ENCODE measurements at places on chromosomes 1 and 21.

DNA sequence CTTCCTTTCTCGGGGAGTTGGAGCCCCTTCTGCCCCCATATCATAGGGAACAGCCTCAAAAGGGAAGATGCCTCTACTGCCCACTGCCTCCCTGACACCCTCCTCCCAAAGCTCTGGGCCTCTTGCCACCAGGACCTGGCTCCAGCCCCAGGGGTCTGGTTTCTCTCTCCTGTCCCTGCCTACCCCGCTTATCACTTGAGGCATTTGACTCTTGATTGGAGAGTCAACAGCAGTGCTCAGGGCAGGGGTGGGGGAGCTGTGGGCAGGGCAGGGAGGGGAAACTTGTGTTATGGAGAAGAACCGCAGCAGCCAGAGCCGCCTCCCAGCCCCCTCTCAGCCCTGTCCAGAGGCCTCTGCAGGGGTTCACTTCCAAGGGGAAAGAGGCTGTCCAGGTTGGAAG is 573 bp downstream of the TRIM63 start:
- no peak for DNase-seq

DNA sequence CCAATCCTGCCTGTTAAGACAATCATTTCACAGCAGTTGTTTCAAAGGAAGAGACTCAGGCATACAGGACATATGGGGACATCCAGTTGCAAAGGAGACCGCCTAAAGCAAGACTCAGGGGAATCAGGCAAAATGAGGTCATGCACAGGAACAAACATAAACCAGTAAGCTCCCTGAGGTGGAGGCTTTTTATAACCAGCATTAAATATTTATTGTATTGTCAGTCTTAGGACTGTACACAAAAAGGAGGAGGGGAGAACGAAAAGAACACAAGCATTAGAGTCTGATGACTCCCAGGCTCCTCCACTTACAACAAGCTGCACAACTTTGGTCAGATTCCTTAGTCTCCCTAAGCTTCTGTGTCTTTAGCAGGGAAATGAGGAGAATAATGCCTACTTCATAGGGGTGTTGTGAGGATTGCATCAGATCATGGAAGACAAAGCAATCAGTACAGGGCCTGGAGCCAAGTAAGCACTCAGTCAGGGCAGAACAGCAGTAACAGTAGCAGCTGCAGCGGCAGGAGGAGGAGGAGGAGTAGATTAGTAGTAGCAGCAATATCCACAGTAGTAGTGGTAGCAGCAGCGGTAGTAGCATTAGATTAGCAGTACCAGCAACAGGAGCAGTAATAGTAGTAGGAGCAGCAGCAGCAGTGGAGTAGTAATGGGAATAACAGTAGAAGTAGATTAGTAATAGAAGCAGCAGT is 54.2 kb upstream of the SPATA6 start:
- no peak for DNase-seq

DNA sequence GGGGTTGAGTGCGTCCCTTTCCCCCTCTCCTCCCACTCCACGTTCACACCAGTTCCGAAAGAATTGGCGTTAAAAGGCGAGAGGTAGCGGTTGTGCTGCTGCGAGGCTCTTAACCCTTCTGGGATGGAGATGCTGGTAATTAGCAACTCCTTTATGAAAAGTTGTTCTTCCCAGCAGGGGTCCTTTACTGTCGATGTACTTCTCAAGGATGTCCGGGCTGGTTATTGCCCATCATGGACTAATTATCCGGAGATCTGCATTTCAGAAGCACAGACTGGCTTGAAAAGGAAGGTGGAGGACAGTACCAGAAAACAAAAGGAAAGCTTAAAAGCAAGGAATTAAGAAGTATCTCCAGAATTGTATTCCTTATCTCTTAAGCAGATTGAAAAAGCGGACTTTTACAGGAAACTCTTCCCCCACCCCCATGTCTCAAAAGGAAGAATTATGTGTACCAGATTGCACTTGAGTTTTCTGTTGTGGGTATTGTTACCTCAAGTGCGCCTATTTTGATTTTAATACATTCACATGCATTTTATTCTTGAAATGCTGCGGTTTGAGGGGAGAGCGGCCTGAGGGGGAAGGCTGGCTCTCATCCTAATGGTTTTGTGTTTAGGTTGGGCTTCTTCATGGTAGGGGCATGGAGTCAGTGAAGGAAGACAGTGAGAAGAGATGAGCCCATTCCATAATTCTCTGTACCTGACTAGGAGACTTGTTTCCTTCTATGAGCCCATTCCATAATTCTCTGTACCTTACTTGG is 1.5 kb downstream of the AK4 start:
- no peak for DNase-seq

DNA sequence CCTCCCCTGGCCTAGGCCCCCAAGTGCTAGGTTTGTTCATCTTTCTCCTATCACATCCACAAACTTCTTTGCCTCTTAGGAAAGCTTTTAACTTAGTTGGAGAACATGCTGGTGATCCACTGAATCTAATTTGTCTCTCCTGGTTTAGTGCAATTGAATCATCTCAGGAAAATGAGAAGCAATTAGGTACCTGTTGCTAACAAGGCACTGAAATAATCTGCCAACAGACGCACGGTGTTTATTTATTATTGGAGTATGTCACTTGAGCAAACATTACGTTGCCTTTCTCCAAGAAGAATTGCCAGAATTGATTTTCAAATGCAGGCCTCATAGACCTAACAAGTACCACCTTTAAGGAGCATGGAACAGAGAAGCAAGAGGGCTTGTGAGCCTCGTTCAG is 309.4 kb downstream of the NFIA start:
- no peak for DNase-seq

DNA sequence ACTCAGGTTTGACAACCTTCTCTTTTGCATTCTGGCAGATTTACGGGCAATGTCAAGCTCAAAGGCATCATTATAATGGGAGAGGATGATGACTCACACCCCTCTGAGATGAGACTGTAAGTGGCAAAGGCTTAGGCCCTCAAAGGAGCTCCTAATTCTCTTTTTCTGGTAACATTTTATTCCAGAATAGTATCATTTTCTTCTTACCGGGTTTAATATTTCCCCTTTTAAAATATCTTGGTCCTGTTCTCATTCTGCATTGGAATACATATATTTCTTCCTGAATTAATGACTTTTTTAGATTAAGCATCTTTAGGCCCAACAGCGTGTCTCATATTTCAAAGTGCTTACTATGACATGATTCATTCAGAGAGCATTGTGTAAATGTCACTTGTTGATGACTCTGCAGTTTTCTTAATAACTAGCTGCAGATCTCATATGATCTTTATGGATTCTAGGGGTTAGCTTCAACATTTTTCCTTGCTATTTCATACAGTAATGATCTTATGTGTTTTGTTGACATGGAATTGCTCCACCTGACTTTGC is 1.7 kb downstream of the PITHD1 start:
- no peak for DNase-seq

GRCh38 chr1:172698224-172698623 is 39.3 kb downstream of the FASLG start:
- DNase-seq = no peak

- DNase-seq = no peak
Measured at GRCh38 chr1:161084597-161084988, 4.8 kb downstream of the NECTIN4 start.

GRCh38 chr1:145720878-145721671 is 1.8 kb downstream of the CD160 start:
- DNase-seq = peak; percentile 6

GRCh38 chr1:175034775-175035174 is 11.6 kb upstream of the MRPS14 start:
- no peak for DNase-seq

DNA sequence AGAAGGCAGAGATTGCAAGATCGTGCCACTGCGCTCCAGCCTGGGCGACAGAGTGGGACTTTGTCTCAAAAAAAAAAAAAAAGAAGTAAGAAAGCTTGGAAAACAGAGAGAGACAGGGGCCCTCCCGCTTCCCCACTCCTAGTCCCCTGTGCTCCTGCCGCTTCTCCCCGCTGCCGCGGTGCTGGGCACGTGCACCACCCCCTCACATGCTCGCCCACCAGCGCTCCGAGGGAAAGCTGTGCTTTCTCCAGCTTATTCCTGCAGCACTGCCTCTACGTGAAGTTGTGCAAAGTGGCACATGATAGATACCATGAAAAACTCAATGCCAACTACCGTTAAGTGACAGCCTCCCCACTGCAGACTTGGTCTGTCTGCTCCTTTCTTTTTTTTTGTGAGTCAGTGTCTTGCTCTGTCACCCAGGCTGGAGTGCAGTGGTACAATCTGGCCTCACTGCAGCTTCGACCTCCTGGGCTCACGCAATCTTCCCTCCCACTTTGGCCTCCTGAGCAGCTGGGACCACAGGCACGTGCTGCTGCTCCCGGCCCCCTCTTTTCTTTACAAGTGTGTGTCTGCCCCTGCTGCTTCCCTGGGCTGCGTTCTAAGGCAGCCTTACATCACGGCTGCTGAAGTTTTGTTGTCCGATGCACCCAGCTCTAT is 15.4 kb downstream of the SLX9 start:
- no peak for DNase-seq

DNA sequence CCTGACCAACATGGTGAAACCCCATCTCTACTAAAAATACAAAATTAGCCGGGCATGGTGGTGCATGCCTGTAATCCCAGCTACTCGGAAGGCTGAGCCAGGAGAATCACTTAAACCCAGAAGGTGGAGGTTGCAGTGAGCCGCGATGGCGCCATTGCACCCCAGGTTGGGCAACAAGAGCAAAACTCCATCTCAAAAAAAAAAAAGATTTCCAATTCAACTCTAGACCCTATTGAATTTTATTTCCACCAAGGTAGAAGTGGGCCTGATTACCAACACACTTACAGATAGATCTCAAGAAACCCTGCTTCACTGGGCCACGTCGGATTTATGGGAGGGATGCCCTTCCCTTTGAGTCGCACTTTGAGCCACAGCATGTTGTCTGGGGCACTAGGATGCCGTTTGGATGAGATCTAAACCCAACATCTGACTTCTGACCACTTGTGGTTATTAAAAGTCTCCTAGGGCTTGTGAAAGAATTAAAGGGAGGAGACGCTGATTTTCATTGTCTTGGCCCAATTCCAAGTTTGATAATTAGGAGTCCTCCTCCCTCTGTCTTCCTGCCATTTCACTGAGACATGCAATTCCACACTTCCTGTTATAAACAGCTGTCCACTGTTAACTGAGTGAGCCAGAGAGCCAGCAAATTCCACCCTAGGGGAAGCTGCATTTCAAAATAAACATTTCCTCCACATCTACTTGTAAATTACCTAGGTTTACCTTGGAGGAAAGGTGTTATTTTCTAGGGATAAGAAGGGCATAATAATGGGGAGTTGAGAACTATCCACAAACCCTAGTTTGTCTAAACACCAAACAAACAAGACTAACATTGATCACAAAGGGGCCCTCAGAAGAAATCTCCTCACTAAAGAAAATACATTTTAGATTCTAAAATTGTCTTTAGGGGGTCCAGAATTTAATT is 5.2 kb upstream of the RERE start:
- DNase-seq = peak; percentile 71

DNA sequence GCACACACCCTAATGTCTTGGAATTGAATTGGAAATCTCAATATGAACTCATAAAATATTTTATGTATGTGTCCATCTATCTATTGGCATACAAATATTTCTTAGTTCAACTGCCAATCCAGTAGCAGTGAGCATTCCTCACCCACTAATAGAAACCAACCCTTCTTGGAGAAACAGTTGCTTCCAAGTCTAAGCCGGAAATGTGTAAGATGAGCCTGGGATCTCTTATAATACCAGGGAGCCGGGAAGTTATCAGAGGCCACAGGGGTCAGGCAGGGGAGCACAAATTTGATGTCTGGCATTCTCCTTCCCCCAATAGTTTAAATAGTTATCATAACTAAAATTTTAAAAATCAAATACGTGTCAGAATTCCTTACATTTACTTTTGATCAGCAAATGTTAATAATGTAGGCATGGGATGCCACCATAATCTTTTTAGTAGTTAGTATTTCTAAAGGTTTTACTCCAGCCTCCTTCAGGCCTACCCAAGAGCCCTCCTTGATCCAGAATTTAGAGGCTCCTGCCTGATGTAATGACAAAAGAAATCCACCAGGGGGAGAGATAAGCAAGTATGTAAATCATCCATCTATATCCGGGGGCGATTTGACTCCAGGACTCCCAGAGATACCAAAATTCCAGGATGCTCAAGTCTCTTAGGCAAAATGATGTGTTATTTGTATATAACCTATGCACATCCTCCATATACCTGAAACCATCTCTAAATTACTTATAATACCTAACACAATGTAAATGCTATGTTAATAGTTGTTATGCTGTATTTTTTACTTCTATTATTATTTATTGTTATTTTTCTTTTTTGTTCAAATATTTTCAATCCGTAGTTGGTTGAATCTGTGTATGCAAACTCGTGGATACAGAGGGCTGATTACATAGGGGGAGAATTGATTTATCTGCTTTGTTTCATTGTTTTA is 218.7 kb upstream of the COA6 start:
- DNase-seq = peak; percentile 22

DNA sequence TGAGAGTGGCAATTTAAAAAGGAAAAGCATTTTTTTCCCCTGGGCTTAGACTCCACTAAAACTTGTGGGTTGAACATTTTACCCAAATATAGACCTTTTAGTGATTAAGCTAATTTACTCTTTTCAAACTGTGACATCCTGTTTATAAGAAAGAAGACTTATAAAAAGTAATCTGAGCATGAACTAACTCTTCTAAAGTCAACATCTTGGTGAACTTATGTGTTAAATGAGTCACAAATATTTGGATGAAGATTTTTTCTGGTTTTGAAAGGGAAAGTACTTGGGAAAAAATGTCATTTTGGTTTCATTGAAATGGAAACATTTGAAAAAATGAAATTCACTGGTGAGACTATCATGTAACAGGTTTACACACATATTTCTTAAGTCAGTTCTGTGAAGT is 109.8 kb downstream of the KCNK2 start:
- DNase-seq = no peak

DNA sequence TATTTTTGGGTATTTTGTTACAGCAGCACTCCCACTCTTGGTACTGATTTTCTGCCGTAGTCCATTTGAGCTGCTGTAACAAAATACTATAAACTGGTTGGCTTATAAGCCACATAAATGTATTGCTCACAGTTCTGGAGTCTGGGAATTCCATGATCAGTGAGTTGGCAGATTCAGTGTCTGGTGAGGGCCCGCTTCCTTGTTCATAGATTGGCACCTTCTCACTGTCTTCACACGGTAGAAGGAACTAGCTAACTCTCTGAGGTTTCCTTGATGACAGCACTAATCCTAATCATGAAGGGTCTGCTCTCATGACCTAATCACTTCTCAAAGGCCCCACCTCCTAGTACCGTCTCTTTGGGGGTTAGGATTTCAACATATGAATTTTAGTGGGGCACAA is 85.2 kb downstream of the HHAT start:
- DNase-seq = no peak

DNA sequence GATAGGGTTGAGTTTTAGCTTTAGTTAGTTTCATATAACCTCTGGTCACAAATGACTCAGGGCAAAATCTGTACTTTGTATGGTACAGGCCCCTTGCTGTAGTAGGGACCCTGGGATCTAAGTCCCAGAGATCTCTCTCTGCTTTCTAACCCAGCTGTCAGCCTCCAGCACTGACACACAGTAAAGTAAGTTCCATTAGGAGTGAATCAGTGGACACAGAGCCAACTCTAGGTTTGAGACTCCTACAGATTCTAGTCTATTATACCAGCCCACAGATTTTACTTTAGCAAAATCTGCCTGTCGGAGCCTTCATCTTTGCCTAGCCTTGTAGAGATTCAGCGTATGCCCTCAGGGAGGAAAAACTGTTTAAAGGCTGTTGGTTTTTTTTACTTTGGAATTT is 52.5 kb downstream of the ANGPTL1 start:
- no peak for DNase-seq

GRCh38 chr1:185402930-185403329 is 85.9 kb upstream of the IVNS1ABP start:
- DNase-seq = no peak

All from NCI-H510A (cell line).